ENCODE measurements at places on chromosomes 3 and 15.

- peak; percentile 82 for DNase-seq
Observed at GRCh38 chr3:134406331-134407238, 32.3 kb upstream of the AMOTL2 start.

- DNase-seq = no peak
Observed at GRCh38 chr3:120114376-120114775, 20.1 kb upstream of the GSK3B start.

GRCh38 chr15:50563756-50564155 lies 17.3 kb upstream of the USP50 start:
- DNase-seq = no peak

- no peak for DNase-seq
Observed at GRCh38 chr15:90986790-90987507, 7.4 kb downstream of the PRC1 start.

GRCh38 chr15:73957276-73957675 lies 31.0 kb downstream of the LOXL1 start:
- DNase-seq = no peak

GRCh38 chr3:14620512-14620911 lies 31.1 kb upstream of the CCDC174 start:
- DNase-seq = no peak

DNA sequence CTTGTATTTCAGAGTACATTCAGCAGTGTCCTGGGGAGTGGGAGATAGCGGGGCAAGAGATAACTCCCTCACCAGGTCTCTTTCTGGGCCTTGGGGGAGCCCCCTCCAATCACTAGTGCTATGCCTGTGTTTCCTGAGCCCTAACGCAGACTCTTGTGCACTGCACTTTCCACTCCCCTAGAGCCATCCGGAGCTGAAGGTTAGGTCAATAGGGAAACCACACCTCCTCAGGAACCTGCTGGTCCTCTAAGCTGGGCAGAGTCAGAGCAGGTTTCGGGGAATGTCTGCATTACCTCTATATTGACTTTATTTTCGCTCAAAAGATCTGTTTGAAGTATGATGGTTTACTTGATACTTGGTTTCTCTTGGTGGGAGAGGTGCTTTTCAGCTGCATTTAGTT lies 617.0 kb upstream of the ROBO1 start:
- no peak for DNase-seq

GRCh38 chr3:61448378-61448777 lies 113.0 kb upstream of the PTPRG start:
- no peak for DNase-seq

DNA sequence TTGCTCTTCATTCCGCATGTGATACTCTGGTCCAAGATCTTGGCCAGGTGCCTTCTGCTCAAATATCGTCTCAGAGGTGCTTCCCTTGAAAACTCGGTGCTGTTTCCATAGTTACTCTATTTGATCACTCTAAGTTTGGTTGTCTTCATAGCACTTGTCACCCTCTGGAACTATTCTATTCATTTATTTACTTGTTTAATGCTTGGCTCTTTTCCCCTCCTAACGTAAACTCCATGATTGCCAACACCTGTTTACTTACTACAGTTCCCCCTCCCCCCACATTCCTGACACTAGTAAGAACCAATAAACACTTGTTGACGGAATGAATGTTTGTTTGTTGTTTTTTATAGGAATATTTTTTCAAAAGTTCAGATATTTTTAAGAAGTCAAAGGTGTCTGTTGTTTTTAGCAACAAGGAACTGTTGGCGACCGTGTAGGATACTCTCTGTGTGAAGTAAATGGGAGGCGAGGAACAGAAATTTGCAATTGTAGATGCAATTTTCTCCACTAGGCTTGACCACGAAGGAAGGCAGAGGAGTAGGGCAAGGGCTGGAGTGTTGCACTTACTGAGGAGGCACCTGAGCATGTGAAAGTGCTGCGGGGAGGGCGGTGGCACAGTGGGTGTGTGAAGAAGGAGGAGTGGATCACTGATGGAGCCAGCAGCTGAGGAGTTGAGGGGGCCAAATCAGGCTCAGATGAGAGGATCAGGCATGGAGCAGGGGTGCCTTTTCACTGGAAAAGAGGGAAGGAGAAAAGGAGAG lies 48.4 kb downstream of the MOBP start:
- DNase-seq = no peak

GRCh38 chr15:96514607-96515285 lies 184.2 kb downstream of the NR2F2 start:
- DNase-seq = no peak

DNA sequence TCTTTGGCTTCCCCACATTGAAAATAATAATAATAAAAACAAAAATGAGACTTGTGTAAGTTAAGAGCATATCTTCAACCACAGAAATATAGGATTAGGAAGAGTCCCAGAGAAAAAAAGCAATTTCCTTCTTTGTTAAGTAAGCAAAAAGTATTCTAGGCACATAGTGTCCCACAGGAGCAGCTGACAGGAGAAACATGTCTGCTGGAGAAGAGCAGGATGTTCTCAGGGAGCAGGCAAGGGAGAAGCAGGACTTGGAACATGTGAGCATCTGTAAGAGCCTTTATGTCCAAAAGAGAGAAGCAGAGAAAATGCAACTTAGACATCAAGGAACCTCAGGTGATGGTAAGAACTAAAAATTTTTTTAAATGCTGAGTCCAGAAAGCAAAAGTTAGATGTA lies 39.0 kb downstream of the TTC23 start:
- no peak for DNase-seq

DNA sequence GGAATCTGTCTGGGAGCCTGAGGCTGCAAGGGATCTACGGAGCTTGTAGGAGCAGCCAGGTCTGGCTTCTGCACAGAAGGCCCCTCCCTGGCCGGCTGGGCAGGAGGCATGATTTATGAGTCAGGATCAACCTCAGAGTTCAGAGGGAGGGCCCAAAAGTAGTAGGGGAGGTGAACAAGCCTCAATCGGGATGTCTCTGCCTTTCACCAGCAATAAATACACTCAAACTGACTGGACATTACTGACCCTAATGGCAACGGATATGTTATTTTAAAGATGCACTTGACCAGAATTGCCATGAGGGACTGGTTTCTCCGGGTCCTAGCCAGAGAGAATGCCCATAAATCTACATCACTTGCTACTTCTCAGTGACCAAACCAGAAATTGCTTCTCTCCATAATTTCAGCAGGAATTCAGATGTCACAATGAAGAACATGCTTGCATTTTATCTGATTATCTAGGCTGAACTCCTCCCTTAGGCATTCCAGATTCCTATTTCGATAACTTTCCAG lies 109.6 kb upstream of the LMOD3 start:
- no peak for DNase-seq

- no peak for DNase-seq
Observed at GRCh38 chr3:147370349-147370748, 36.0 kb downstream of the ZIC4 start.

DNA sequence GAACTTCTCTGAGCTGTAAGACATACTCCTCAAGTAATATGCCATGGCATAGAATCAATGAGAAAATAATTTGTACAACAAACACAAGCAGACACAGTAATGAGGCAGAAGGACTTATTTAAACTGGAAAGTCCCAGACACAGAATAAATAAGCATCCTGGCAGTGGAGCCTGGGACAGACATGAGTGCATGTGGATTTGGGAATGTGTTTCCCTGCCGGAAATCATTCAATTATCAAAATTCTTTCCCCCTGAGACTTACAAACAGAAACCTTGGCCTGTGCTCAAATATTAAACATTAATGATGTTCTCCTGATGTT lies 520.1 kb downstream of the ROBO1 start:
- no peak for DNase-seq

DNA sequence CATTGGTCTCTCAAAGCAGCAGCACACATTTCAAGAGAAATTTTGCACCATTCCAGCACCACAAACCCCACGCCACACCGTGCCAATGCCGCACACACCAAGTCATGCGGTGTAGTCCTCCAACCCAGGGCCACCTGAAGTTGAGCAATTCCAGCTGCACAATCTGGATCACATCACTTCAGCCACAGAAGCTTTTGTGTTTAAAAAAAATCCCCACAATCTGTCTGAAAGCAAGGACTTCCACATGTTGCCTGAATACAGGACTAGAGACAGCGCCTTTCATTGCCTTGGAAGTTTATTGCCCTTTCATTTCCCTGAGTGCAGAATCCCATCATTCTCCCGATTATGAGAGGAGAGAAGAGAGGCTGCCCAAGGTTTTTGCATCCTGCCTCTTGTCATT lies 175.6 kb upstream of the BCL6 start:
- no peak for DNase-seq

DNA sequence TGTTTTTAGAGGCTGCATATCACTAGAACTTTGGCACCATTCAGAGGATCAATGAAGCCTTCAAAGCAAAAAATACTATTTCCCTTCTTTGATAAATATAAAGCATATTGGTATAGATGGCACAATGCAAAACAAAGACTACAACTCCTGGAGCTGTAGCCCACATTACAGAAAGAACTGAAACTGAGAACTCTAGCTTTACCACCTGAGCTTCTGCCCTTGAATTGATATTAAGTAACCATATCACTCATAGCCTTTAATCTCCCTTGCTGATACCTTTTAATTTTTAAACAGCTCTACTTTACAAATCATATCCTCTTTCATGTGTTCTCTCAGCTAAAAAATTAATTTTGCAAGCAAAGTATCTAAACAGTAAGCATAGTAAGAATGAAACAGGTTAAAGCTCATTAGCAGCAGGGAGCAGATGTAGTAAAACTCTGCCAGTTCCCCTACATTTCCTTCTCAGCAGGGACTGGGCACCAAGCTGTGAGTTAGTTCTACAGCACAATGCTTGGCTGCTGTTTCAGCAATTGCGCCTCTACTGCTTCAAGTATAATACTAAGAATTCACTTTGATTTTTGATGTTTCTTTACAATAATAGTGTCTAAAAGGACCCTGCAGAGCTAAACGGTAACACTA lies 97.9 kb upstream of the NANOGP8 start:
- DNase-seq = no peak

DNA sequence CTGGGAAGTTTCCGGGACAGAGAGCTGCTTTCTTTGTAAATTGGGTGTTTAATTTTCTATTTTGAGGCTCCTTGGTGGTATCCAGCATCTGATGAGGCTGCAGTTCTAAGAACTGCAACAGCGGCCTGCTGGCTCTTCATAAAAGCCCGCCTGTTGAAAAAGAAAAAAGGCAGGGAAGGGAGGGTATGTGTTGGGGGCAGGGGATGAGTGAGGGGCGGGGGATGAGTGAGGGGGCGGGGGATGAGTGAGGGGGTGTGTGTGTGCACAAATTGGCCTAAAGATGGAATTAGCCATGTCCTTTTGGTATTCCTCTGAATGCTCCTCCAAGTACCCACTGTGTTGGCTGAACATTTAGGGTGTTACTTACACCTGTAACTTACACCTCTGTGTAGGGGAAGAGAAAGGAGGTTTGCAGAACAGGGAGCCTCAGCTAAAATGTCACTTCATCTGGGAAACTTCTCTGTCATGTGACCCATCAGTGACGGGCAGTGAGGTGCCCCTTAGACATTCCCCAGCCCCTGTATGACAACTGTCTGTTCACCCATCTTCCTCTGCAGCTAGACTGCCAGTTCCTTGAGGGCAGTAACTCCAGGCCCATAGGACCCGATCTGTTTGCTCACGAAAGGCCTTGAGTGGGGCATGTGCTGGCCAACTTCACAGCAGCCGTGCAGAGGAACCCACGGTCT lies 57.6 kb downstream of the LRIG1 start:
- DNase-seq = no peak

DNA sequence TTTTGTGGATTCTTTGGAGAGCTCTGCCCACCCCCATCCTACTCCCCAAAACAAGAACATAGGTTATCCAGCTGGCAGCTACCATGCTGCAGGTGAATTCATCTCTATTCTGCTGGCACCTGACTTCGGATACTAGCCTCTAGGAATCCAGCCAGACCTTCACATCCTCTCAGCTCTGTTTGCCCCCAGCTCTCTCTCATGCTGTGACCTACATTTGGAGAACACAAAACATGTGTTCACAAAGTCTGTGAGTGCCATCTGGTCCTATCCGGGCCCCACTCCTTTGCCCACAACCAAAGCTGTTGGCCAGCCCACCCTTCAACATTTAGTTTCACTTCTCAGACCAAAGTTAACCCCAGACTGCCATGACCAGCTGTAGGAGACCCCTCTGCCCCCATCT lies 89.4 kb upstream of the C3orf80 start:
- DNase-seq = no peak

DNA sequence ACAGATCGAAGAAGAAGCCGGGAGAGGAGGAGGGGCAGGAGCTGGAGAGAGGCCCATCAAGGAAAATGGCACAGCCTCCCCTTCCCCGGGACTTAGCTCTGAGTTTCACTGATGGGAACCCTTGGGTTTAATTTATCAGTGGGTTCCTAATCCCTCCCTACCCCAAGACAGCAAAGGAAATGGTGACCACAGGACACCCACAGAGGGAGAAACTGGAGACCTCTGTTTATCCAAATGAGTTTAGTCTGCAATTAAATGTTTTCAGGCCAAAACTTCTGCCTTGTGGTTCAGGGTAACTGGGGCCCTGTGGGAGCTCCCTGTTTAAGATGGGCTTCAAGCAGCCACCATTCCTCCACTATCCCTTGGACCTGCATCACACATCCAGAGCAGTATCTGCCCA lies 190.8 kb upstream of the TOPAZ1 start:
- DNase-seq = no peak

- no peak for DNase-seq
Observed at GRCh38 chr3:132543011-132543739, 53.9 kb upstream of the ACKR4 start.

- DNase-seq = no peak
Observed at GRCh38 chr3:15708882-15709677, 88.7 kb downstream of the ANKRD28 start.

DNA sequence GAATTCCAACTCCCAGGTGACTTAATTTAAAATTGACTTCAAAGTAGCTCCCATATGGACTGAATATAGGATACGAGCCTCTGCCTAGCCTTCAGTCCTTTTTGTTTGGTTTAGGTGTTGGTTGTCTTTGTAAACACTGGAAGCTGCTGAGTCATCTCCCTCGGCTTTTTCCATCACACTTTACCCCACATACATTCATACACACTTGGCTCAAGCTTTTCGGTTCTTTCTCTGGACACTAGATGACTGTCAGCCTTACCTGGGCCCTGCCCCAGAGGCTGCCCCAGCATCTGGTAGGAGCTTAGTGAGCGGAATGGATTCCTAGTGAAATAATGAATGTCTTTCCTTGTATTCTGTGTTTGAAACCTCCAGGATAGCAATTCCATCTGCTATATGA lies 201.5 kb upstream of the IL12A start:
- no peak for DNase-seq

- no peak for DNase-seq
Observed at GRCh38 chr15:25799906-25800700, 63.0 kb downstream of the ATP10A start.

DNA sequence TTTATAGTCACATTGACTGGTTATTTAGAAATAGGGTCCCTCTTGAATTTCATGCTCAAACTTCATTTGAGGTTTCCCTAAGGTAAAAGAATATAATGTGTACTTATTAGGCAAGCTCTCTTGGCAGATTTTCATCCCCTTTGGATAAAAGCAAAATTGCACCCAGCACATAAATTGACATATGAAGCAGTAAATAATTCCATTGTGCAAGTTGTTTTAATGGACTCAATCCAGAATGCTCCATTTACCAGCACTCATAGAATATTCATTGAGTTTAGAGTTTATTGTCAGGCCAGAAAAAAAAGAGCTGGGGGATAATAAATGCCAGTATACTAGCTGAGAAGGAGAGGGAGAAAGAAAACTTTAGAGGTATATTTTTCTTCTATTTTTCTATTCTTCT lies 136.8 kb downstream of the TPRG1 start:
- DNase-seq = no peak
